Metanephros (tissue), 2 donors: ENCODE measurements at places on chromosomes 1 and 21. TPM values are rescaled to one million over a fixed set of nuclear protein-coding genes. Genes with fewer than 3 reads are reported as not detected.

The LCE1E gene
- total RNA-seq = not detected

The MCM3AP gene
- total RNA-seq = 124 TPM

The COL16A1 gene
- total RNA-seq = 113 TPM

The OMA1 gene
- total RNA-seq = 38.9 TPM

The B3GALT6 gene
- total RNA-seq = 16.0 TPM

The OPTC gene
- not detected for total RNA-seq

The BSND gene
- total RNA-seq = 3.7 TPM

The ERICH3 gene
- total RNA-seq = 0.12 TPM

The BMP8B gene
- total RNA-seq = 2.0 TPM

The TDRD5 gene
- 3.0 TPM for total RNA-seq

The SPRR2A gene
- not detected for total RNA-seq

The TRAF5 gene
- 21.2 TPM for total RNA-seq

The NBPF4 gene
- total RNA-seq = not detected

The CLEC20A gene
- 1.8 TPM for total RNA-seq

The FCRL2 gene
- total RNA-seq = 0.18 TPM

The CLDN8 gene
- 60.0 TPM for total RNA-seq

The UBXN10 gene
- 5.3 TPM for total RNA-seq

The WNT3A gene
- 0.06 TPM for total RNA-seq

The HAO2 gene
- 30.5 TPM for total RNA-seq

The AGMAT gene
- 20.6 TPM for total RNA-seq

The RAB25 gene
- 34.3 TPM for total RNA-seq

The TMEM61 gene
- total RNA-seq = 3.0 TPM
